Transverse colon (tissue), 4 donors: ENCODE measurements at places on chromosomes 3 and 15. TPM values are rescaled to one million over a fixed set of nuclear protein-coding genes. Genes with fewer than 3 reads are reported as not detected.

Gene SPPL2A
- total RNA-seq: 366 TPM

Gene TMEM40
- total RNA-seq: not detected

Gene SYNPR
- total RNA-seq: not detected

Gene KCNMB3
- total RNA-seq: 1.8 TPM

Gene FEZF2
- total RNA-seq: not detected
